Hematopoietic multipotent progenitor cell treated with erythropoietin and hydrocortisone succinate and interleukin-3 and kit ligand, for 8 days (in vitro differentiated cells): ENCODE measurements at places on chromosomes 2 and 18.

GRCh38 chr18:11366410-11366809, 217.0 kb upstream of the PIEZO2 start:
- no peak for DNase-seq

GRCh38 chr18:53458944-53459580, 765.4 kb downstream of the MBD2 start:
- no peak for DNase-seq

GRCh38 chr2:241223211-241224017, 34.9 kb downstream of the ANO7 start:
- no peak for DNase-seq

DNA sequence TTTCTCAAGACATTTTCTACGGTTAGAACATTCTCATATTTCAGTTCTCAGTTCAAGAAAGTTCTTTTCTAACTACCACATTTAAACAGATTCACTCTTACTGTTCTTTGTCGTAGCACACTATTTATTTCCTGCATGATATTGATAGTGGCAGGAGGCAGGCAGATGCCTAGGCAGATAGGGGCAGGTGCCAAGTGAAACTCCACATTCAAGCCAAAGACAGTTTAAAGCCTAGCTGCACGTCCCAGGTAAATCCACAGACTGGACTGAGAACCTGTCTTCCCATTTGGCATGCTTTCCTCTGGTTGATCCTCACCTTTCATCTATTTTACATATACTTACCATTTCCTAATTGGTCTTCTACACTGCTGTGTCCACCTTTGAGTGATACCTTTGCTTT, 359.3 kb downstream of the TMX3 start:
- no peak for DNase-seq

DNA sequence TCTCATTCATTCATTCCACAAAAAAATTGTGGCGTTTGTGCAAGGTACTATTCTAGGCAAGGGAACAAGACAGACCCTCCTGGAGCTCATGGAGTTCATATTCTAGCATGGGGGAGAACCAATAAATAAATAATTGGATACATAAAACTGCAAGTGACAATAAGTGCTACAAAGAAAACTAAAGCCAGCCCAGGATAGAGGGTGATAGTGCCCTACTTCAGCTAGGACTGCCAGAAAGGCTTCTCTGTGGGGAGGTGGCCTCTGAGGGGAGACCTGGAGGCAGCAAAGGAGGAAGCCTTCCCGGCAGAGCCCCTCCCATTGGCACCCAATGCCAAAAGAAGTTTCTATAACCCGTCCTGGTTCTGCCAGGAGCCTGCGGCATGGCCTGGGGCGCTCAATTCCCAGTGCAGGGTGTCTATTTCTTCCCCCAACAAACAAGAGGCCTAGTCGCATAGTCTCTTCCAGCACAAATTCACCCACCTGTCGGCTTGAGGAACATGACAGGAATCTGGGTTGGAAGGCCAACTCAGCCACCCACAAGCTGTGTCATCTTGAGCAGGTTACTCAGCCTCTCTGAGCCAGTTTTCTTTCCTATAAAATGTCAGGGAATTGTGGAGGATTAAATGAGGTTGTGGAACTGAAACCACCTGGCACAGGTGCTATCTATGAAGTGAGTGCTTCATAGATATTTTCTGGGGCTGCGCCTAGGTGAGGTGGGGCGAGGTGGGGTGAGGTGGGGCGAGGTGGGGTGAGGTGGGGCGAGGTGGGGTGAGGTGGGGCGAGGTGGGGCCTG, 94.3 kb downstream of the ZFP36L2 start:
- DNase-seq, result no peak

DNA sequence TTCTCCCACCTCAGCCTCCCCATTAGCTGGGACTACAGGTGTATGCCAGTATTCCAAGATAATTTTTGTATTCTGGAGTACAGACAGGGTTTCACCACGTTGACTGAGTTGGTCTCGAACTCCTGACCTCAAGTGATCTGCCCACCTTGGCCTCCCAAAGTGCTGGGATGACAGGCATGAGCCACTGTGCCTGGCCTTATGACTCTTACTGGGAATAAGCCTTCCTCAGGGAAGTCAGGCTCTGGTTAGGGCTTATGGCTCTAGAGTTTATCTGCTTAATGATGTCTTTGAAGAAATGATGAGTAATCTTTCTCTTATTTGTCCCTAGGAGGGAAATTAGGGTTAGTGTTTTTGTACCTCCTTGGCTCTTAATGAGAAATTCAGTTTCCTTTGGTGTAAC, 187.7 kb downstream of the FAM210A start:
- no peak for DNase-seq

DNA sequence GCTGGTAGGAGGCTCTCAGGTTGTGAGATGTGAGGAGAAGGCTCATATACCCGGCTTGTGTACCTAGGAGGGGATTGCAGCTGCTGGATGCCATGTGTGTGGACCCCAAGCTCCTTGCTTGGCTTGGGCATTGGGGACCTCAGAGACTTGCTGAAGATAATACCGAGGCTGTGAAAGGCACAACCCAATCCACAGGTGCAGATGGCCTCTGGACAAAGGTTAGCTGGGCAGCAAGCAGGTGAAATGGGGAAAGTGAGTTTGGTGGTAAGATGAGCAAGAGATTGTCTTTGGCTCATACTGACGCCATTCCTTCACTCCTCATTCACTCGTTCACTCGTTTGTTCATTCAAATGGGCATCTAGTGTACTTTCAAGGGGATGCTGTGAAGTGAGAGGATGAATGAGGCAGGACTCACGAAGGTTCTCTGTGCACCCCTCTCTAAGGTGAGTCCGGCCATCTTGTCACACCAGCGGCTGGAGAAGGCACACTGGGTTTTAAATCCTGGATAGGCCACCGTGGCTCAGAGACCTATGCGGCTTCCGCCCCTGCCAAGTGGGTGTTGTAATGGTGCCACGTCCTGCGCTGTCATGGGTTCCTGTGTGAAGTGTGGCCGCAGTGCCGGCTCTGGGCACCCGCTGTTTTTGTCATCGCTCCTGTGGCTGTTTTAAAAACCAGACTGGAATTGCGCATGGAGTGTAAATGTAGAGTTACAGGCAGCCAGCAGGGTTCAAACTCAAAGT, 13.7 kb downstream of the FBLN7 start:
- no peak for DNase-seq
